ENCODE measurements at places on chromosomes 16 and 17. TPM values are rescaled to one million over a fixed set of nuclear protein-coding genes. Genes with fewer than 3 reads are reported as not detected.

- no peak for DNase-seq
These were observed 6.8 kb downstream of the OR1F1 start for GRCh38 chr16:3194792-3195191.

DNA sequence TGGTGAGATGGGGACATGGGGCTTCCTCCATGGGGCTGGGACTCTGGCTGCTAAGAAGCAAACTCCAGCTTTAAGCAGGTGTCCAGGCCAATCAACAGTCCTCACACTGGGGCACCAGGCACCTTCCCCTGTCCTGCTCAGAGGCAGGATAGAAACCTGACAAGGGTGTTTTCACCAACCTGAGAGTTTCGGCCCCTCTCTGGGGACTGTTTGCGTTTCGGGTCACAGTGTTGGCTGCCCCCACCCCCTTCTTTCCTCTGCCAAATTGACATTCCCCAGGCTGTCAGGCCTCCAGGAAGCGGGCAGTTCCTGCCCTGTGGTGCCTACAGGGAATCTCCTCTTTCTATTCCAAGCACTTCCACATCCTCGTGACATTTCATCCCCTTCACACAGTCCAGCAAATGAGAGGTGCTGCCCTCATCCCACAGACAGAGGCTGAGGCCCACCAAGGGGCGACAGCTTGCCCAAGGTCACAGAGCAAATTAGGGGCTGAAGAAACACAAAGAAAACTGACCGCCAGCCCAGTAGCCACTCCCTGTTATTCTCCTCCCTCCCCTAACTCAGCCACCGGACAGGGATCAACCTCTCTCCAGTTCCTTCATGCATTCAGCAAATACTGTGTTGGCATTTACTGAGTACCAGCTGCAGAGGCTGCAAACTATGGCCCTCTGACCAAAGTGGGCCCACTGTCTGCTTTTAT, 38.0 kb downstream of the MMP15 start:
- no peak for DNase-seq

GRCh38 chr16:78552716-78553115, 453.3 kb downstream of the WWOX start:
- DNase-seq = no peak

GRCh38 chr16:52690468-52690867, 143.5 kb upstream of the TOX3 start:
- DNase-seq = no peak

- peak; percentile 87 for DNase-seq
These were observed 29.7 kb upstream of the LGALS9 start for GRCh38 chr17:27601069-27601974.

DNA sequence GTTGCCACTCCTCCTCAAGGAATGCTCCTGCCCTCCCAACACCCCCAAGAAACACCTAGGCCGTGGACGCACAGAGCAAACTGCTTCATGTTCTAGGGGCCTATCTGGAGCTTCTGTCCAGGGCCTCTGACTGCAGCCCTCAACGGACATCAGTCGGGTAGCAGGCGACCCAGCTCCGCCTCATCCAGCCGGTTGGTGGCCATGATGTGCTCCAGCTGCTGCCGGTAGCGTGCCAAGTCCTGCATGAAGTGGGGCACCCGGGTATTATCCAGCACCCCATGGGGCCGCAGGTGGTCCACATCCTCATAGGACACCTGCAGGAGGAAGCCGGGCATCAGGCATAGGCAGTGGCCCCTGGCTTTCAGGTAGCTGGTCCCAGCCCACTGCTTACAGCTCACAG, 6.3 kb downstream of the NOL3 start:
- no peak for DNase-seq

DNA sequence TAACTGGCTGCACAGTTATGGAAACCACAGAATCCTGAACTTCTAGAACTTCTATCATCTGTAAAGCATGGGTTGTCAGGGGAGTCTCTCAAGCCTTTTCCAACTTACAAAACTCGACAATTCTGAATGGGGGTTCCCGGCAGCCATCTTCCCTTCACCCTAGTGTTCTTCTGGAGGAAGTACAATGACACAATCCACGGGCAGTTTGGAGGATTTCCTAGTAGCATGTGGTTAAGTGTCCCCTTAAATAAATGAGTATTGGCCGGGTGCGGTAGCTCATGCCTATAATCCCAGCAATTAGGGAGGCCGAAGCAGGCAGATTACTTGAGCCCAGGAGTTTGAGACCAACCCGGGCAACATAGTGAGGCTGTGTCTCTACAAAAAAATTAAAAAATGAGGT, 2.1 kb downstream of the SLC16A6 start:
- DNase-seq = no peak

The PLA2G10 gene
- total RNA-seq = not detected

The PRRT2 gene
- total RNA-seq = 1.1 TPM
